NCI-H187 (cell line): ENCODE measurements at places on chromosomes 1 and 21.

DNA sequence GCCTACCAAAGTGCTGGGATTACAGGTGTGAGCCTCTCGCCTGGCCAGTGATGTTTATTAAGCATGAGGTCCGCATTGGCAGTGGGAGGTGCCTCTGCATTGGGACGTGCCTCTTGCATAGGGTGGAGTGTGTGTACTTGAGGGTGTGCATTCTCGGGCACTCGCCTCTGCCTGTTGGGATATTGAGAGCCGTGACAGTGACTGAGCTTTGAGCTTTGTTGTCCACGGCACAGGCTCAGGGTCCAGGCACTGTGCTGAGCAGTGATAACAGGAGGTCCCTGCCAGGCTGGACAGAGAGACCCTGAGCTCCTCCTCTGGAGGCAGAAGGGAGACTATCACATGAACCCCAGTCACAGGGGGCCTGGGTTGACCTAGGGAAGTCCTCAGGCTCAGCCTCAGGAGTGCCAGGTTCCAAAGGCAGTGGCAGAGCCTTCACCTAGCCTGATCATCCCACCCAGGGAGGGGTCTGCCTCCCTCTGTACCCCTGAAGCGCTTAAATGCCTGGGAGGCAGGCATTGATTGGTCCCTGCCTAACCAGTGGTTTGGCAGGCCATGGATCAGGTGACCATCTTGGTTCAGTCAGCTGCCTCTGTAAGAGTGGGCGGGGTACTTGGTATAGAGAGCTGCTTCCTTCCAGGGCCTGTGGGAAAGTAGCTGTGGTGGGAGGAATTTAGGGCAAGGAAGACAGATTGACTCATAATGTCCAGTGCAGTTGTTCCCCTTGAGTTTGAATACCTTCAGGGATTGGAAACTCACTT lies 213.8 kb upstream of the TMEM51 start:
- no peak for DNase-seq

DNA sequence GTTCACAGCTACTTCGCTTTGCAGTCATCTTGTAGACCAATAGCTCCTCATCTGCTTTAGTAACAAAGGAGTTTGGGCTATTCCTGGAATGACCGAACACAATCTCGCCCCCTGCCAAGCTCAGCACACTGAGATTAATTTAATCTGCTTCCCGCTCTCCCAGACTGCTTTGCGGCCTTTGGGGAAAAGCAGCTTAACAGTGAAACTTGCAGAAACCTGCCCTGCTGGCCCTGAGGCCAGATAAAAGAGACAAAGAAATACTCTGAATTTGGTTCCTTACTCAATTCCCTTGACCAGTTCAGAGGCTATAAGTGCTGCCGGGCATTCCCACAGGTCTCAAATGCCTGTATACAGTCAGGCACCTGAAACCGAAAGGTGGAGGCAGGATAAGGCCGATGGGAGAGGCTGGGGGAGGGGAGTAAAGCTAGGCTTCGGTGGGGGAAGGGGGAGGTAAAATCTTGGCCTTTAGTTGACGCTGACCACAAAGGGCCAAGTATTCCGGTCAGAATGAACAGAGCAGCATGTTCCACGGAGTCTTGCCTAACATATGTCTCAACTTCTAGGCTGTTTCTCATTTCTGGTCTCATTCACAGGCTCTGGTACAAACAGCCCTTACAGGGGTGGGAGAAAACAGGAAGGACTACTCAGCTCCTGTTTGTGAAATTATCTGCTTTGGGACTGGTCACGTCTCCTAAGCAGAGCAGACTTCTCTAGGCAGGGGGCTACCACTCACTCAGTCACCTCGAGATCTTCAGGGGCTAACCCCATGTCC lies 17.7 kb upstream of the A3GALT2 start:
- DNase-seq, result no peak

DNA sequence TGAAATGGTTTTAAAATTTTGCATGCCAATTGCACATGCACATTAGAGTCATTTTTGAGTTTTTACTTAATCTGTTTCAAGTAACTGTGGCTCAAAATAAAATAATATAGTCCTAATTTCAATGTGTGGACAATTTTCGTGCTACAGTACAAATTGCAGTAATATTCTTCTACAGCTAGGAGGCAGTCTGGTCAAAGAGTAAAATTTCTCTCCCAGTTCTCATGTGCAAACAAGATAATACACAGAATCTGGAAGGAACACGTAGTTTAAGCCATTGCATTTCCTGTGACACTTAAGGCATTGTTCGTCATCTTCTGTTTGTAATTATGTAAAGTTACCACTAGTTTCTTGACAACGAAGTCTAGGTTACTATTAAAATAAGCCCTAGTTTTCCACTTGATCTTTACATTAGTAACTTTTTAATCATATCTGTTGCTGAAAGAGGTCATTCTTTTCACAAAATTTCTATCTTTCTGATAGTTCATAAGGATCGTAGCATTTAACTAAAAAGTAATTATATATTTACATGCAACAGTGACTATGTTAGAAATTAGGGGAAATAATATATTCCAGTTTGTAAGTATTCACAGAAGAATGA lies 28.9 kb downstream of the ODR4 start:
- no peak for DNase-seq

GRCh38 chr1:5643360-5644107 lies 348.7 kb downstream of the NPHP4 start:
- no peak for DNase-seq

DNA sequence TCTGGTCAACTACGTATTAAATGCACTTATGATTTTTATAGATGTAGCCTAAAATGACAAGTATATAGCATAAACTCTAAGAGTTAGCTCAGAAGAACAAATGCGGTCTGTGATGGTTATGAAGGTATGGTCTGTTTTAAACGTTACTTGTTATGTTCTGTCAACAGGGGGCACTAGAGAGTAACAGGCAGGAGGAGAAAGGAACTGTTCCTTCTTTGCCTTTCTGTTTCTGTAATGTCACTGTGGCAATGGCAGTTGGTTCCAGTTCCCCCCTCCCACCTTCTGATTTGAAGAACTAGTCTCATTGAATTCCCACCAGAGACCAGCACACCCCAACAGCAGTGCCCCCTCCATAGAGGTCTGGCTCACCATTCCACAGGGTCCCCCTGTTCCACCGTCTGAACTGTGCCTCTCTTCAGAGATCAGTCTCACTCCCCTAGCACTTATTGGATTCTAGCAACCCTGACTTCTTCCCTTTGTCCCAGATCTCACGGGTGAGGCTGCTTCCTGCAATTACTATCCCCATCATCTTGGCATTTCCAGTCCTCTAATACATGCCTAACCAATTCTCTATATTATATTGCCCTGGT lies 14.0 kb downstream of the KRTAP24-1 start:
- no peak for DNase-seq

DNA sequence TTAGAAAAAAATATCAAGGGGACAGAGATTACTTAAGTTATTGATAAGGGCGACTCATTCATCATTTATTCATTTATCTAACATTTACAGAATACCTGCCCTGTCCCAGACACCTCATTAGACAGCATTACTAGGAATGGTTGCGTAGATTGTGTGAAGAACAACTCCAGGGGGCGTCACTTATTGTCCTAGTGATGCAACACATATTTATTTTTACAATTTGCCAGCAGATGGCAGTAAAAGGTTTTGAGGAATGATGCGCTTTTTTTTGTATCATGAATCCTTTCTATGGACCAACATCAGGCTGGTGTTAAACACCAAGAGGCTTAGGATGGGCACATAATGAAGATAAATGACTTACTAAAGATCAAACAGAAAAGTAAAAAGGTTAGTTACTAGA lies 5.5 kb downstream of the NCAM2 start:
- DNase-seq, result no peak

DNA sequence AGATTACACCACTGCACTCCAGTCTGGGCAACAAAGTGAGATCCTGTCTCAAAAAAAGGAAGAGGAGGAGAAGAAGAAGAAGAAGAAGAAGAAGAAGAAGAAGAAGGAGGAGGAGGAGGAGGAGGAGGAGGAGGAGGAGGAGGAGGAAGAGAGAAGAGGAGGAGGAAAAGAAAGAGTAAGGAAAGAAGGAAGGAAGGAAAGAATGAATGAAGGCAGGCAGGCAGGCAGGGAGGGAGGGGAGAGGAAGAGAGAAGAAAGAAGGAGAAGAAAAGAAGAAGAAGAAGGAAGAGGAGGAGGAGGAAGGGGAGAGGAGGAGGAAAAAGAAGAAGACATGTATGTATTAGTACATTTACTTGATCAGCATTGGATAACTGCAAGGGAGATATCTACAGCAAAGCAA lies 26.7 kb downstream of the MIS18A start:
- DNase-seq, result no peak
